ENCODE measurements at places on chromosomes 3 and 15.

- no peak for DNase-seq
Observed at GRCh38 chr15:28881170-28881569, 4.6 kb upstream of the APBA2 start.

DNA sequence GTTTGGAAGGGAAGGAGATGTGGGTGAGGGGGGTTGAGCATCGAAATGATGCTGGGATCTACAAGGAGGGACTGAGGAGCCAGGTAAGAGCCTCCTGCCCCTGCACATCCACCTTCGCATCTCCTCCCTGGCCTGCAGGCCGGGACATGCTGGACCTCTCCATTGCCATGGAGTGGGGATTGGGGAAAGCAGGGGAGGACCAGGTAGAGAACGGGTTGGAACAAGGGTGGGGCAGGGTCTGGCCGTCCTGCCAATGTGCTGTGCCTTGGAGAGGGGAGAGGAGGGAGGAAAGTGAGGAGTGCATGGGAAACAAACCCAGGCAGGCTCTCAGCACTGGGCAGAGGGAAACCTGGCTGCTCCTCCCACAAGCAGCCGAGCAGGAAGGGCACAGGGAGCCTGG, 10.6 kb downstream of the PLA2G4B start:
- no peak for DNase-seq

DNA sequence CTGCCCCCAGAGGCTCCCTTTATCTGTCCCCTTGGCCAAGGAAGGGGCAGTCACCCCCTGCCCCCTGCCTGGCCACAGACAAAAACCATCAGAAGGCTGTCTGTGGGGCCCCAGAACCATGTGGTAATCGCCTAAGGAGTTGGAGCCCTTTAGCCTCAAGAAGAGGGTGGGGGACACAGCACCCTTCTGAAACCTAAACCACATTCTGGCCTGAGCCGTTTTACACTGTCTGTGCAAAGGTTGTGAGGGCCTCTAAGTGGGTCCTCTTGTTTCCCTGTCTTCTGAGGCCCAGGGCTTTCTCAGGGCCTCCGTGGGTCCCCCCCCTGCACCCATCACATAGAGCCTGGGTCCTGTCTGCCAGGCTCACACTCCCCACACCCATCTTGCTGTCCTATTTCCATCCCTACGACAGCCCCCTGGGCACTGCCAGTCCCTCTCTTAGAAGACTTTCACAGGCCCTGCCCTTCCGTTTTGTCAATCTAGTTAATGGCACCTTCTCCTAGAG, 17.9 kb upstream of the RPUSD3 start:
- no peak for DNase-seq

GRCh38 chr15:95989392-95989791, 341.1 kb upstream of the NR2F2 start:
- DNase-seq: no peak

GRCh38 chr3:195896361-195897080, 11.8 kb downstream of the TNK2 start:
- no peak for DNase-seq

DNA sequence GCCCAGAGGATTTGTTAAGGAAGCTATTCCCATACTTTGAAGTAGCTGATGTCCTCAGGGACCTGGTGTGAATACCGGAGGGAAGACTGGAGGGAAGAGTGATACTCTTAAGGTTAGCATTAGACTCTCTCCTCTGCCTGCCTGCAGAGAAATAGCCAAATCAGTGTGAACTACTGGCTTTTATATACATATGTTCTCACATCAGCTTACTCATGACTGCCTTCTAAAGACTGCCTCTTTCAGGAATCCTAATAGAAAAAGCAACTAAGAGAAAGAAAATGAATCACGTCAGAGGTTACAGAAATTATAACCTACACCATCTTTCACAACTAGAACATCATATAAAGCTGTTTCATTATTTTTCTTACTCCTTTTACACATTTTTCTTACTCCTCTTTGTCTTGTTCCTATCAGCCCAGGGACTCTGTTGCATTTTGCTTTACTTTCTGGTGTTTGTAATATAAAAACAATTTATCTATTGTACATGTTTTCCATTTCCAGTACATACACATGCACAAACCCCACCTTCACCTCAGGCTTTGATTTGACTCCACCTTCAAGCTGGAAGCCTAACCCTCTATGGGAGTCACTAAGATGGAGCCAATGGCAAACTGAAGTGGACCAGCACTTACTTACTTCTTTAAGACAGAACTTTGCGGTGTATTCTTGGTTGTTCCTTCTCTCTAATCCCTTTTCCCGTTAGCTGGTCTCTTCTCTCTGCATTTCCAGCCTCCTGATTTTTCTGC, 257.7 kb upstream of the UBE2E1 start:
- no peak for DNase-seq

DNA sequence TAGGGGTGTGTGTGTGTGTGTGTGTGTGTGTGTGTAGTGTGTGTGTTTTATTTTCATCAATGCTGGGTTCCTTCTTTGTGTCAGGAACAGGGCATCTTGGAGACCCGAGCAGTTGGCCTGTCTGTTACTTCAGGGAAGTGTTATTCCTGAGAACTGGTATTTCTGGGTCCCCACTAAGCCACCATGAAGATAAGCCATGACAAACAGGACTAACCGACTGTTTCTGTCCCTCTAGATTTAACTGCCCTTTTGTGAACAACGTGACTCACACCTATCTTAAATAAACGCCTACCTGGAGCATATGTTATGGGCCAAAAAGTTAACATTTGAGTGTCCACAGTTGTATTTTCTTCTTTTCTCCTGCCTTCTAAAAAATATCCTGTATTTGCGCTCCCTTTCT, 19.5 kb downstream of the SIDT1 start:
- no peak for DNase-seq

GRCh38 chr3:65751123-65751700, 287.5 kb downstream of the MAGI1 start:
- no peak for DNase-seq

- DNase-seq: no peak
Observed at GRCh38 chr3:4387210-4388204, 79.6 kb downstream of the SUMF1 start.

- no peak for DNase-seq
Observed at GRCh38 chr3:34884007-34884406, 755.3 kb upstream of the ARPP21 start.

GRCh38 chr15:89026167-89026566, 62.1 kb upstream of the ABHD2 start:
- DNase-seq: no peak

- no peak for DNase-seq
Observed at GRCh38 chr3:78604341-78604740, 1163.5 kb downstream of the ROBO1 start.

DNA sequence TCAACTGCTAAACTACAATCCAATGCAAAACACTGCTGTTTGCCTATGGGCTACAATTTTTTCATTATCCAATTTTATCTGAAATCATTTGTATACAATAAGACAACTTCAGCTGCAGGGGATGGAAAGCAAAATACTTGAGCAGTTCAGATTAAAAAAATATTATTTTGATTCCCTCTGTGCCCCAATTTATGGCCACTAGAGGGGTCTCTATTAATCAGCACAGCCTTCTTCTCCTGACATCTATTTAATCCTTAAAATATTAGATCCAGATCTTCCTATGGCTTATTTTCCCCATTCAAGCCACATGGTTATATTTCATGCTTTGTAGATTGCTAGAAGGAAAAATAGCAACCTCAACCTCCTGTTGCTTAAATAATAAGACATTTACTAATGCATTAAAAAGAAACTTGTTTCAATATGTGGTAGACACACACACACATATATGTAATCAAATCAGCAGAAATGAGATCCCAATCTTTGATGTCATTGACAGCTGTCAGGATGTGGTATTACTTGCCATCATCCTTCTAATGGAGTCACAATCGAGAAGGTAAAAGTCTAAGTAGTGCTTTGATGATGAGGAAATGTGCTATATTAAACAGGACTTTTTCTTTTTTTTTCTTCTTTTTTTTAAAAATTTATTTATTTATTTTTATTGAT, 104.2 kb downstream of the P2RY1 start:
- DNase-seq: no peak

DNA sequence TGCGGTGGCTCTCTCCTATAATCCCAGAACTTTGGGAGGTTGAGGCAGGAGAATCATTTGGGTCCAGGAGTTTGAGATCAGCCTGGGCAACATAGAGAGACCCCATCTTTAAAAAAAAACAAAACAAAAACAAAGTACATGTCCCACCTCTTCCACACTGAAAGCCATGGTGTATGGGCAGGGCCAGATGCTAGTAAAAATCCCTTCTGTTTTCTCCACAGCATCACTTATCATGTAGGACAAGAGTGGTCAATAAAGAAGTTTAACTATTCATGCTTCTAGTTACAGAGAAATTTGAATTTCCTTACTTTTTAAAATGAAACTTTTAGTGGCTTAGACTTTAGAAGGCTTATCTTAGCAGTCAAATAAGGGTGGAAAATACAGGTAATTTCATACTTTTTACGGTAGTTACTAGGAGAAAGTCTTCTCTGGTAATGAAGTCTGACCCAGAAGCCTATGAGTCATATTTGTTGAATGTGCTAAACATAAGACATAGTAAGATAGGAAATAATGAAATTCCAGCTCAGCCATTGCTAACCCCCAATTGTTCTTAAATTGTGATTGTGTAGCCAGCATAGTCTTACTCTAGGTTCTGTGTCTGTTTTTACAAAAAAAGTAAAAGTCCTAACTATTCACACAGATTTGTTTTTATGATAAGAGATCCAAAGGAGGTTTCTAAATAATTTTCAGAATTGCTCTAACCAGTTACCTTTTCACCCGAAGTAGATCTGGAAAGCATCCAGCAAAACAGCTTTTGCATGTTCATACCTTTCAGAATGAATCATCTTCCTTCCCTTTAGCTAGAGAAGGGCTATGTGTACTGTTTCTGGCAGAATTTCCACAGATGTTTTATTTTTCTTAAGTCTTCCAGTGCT, 16.4 kb upstream of the ZNF609 start:
- DNase-seq: no peak

DNA sequence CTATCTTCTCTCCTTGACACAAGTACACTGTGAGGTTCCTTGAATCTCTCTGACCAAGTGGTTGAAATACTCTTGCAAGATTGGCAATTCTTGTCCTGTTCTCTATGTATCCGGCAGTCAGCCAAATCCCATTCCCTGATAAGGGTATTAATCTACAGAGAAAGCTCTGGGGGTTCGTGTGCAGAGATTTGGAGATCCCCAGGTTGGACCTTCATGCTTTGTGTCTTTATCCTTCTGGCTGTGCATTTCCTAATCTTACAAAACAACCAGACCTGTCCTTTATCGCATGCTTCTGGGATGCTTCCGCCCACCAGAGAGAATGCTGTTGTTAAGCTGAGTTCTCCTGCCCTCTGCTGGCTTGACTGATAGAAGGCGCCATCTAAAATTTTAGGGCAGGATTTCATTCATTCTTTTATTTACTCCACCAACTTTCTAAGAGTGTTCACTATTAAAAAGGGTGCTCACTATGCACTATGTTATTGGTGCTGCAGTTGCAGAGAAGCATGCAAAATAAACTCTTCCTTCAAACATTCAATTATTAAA, 8.6 kb upstream of the SST start:
- DNase-seq: no peak

DNA sequence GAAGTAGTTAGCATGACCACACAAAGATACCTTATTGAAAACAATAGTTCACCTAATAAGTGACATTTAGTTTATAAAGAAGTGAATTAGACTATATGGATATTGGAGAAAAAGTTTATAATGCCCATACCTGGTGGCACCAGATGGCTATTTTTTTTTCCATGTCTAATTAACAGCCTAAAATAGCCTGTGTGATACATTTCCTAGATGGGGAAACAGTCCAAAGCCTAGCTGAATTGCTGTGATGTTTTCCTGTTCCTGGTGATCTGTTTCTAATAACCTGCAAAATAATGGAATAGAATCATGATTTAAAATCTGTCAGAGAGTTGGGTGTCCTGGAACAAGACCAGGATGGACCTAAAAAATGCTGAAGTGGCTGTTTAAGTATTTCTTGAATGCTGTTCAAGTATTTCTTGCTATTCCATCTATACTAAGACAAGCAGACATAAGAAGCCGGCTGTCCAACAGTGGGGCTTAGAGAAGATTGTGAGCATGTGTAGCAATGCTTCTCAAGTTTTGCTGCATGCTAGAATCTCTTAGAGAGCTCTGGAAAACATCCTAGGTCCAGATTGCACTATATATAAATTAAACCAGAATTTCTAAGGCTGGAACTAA, 31.3 kb downstream of the LRRC3B start:
- DNase-seq: no peak

DNA sequence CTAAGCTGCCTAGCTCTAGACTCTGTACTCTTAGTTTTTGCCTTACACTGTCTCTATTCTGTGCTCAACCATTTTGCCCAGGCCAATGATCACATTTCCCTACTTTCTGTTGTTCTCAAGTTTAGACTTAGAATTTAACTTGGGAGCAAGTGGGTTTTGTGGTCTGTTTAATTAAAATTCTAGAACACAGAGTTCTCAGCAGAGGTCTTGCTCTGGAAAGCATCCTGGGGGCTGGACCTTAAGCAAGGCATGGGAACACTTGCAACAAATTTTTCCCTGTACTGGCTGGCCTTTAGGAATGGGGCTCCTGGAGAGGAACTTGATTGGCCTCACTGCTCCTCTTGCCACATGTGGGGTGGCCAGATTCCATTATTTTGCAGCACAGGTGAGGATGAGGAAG, 236.3 kb upstream of the LRTM1 start:
- DNase-seq: no peak

GRCh38 chr3:140816372-140817195, 125.1 kb upstream of the SLC25A36 start:
- DNase-seq: no peak

DNA sequence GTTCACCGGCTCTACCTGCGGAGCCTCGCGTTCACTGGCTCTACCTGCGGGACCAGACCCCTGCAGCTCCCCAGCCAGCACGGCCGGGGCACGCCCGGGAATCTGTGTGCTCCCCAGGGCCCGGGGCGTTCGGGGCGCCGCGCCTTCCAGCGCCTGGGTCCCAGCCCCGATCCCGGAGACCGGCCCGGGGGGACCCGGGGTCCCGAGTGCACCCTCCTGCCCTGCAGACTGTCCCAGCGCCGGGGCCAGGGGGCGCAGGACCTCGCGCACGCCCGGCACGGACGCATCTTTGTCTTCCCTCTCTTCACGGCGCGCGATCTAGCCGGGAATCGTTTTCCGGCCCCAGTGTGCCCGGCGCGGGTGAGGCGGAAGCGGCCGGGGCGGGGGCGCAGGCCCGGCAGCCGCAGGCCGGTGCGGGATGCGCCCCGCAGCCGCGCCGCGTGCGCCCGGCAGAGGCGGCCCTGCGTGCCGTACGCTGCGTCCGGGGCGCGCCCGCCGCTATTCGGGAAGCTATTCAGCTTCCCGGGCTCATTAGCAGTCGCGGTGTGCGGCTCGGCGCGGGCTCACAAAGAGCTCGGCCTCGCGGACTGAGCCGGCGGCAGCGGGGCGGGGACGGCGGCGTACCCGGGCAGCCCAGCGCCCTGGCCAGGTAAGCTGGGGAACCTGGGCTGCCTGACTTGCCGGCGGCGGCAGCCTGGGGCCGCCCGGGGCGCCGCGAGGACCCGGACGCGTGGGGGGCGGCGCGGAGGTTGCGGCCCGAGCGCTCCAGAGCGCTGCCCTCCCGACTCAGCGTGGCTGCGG, at the start of gene APBA2:
TSS of gene APBA2 (plus strand) at position 345 of the 801 bp plus-strand sequence. CDS start 167,911 bp downstream, outside the sequence.
- DNase-seq: peak; percentile 41

GRCh38 chr3:60399861-60400845, 851.1 kb downstream of the FHIT start:
- no peak for DNase-seq
